Upper lobe of right lung (tissue), 1 donor: ENCODE measurements at places on chromosomes 7 and 10.

DNA sequence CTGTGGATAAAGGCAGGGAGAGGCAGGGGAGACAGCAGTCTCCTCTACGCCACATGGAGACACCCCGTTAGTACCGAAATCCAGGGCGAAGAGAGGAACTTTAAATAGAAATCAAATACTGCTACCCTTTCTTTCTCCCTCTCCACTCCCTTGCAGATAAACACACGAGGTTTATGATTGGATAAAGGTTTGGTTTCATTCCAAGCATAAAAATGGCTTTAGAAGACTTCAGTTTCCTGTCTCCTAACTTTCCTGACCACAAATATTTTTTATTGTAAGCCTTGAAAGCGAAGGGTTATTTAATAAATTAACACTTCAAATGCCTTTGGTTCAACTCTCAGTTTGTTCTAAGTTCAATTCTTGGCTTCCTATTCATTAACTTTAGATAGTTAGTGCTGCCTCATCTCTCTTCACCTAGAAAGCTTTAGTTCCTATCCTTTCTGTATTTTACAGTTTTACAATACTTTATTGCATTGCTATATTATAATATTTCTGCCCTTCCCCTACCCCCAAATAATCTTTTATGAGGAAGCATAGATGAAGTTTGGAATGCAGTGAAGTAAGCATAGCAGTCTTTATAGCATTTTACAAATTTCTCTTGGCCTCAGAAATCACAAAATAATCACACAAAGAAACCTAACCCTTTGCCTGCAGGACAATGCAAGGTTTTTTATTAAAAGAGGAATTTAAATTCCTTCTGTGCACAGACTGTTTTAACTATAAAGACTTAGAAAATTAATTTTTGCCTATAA is 31.5 kb upstream of the ARID5B start:
- DNase-seq: no peak

GRCh38 chr10:64275774-64276173 is 754.6 kb downstream of the REEP3 start:
- DNase-seq: no peak

GRCh38 chr7:122137251-122138077 is 6.6 kb downstream of the AASS start:
- no peak for DNase-seq

- DNase-seq: no peak
Observed at GRCh38 chr10:3857318-3857717, 72.3 kb upstream of the KLF6 start.

GRCh38 chr7:158403013-158403821 is 184.4 kb downstream of the PTPRN2 start:
- DNase-seq: no peak

DNA sequence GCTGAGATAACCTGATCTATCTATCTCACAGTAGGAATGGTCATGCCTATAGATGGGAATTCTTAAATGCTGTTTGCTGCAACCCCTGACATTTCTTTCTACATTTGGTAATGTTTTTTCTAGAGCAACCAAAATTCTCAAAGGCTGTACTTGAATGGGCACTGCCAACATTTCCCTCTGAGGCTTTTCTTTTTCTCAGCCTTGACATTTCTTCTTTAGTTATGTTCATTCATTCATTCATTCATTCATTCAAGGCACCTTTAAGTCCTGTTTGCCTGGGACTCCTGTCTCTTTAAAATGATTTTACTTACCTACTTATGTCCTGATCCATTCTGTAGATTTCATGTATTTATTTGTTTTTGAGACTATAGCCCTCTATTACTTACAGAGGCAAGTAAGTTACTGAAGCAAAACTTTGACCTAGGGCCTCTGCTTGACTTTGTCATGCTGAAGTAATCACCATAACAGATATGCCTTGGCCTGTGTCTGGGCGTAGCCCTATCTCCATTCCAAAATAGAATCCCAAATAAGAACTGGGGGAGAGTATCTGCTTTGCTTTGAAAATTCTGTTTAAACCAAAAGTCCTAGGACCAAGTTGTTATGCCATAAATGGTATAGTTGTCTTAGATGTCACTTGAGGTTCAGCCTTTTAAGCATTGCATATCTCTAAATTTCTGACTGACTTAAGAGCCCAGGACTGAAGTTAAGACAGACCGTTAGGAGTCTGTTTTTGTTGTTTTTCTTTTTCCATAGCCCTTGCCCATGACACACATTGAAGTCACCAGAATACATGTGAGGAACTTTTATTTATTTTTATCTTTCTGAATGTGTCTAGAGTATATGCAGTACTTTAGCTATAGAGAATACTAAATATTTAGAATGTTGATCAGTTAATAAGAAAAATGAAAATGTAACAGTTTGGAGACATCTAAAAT is 59.2 kb downstream of the AKAP9 start:
- no peak for DNase-seq

- DNase-seq: no peak
Observed at GRCh38 chr10:86075512-86075911, 291.1 kb downstream of the GRID1 start.

- DNase-seq: no peak
Observed at GRCh38 chr10:126583552-126584200, 86.8 kb downstream of the C10orf90 start.

DNA sequence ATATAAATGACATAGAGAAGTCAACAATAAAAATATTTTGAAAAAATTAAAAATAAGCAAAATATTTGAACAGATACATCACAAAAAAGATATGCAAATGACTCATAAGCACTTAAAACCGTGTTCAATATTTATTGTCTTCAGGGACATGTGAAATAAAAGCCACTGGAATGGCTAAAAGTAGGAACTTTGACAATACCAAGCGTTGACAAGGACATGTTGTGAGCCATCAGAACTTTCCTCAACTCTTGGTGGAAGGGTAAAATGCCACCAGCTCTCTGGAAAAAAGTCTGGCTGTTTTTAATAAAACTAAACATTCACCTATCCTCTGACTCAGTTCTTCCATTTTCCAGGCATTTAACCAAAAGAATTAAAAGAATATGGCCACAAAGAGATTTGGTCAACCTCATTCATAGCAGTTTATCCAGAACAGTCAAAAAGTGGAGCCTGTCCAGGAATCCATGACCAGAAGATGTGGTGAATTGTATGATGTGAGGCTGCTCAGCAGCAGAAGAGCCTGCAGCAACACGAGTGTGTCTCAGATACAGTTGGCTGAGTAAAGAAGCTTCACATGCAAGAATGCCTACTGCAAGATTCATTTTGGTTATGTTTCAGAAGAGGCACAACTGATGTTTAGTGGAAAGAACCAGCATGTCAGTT is 7.1 kb upstream of the KLF6 start:
- DNase-seq: no peak

GRCh38 chr7:157964521-157964920 is 623.1 kb downstream of the PTPRN2 start:
- DNase-seq: no peak

DNA sequence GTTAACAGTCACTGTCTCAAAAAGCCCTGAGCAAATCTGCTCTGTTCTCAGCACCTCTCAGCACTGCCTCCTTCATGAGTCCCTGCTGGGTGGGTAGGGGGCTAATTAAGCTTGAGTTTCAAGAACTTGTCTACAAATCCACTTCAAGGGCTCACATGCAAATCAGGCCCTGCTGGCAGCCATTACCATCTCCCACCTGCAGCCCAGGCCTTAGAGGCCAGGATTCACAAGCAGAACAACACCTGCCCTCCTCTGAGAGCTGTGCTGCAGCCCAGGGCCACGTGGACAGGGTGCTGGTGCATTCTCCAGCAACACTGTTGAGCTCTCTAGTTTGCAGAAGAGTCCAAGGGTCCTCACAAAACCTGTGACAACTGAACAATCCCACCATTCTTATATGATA is 119.2 kb downstream of the DPP6 start:
- DNase-seq: no peak

DNA sequence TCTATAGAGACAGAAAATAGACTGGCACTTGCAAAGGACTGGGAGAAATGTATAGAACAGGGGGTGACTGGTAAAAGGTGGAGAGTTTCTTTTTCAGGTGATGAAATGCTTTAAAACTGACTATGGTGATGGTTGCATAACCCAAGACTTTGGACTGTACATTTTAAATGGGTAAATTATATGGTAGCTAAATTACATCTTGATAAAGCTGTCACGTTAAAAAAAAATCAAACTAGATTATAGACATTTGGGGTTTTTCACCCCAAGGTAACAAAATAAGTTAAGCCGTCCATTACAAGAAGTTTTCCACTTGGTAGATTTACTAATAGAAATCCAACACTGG is 24.0 kb downstream of the TMEM209 start:
- DNase-seq: no peak

GRCh38 chr10:28928484-28928883 is 251.2 kb downstream of the BAMBI start:
- no peak for DNase-seq

- DNase-seq: no peak
Observed at GRCh38 chr7:103772171-103772773, 217.2 kb downstream of the RELN start.

DNA sequence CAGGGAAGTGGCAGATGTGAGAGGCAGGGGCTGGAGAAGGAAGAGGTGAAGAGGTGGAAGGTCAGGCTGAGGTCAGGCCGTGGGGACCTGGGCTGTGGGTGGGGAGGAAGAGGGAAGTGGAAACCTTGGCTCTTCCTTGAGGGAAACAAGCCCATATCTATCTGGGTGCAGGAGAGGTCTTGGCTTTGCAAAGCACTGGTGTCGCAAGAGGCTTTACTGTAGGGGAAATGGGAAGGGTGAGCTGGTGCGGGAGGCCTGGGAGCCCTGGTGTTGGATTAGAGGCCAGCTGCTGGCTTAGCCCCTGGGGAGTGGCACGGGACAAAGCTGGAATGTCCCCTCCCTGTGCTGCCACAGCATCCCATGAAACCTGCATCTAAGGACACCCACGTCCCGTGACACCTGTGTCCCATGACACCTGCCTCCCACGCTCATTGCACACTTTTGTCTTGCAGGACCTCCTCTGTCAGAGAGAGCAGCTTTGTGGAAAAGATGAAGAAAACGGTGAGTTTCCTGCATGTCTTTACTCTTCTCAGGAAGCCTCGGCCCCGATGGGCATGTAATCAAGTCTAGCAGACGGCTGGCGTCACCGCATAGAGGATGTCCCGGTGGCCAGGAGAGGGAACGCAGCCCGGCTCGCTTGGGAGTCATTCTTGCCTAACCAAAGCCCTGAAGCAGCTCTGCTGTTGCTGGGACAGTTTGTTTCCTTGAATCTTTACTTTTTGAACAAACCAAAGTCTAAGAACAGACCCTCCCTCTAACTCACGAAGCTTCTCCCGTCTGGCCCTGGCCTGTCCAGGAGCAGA is 22.2 kb downstream of the TMEM120A start:
- DNase-seq: peak; percentile 78

DNA sequence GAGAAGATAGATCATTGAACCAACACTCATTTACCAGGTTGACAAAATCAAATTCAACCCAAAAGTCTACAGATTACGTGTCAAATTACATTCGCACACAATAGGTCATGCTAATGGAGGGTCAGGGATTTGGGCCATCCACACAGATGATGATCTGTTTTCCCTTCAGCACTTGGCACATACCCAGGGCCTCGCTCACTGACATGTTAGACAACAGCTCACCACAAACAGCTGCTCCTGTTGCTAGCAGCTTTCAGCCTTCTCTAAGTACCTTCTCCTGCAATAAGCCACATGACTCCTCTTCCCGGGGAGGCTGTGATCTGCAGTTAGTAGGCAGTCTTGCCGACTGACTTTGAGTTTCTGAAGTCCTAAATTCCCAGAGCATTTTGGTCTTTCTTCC is 18.4 kb downstream of the NKX2-3 start:
- DNase-seq: no peak

GRCh38 chr10:80945264-80945880 is 407.7 kb downstream of the SH2D4B start:
- DNase-seq: no peak

GRCh38 chr10:121608469-121609190 is 10.4 kb upstream of the FGFR2 start:
- peak; percentile 85 for DNase-seq

DNA sequence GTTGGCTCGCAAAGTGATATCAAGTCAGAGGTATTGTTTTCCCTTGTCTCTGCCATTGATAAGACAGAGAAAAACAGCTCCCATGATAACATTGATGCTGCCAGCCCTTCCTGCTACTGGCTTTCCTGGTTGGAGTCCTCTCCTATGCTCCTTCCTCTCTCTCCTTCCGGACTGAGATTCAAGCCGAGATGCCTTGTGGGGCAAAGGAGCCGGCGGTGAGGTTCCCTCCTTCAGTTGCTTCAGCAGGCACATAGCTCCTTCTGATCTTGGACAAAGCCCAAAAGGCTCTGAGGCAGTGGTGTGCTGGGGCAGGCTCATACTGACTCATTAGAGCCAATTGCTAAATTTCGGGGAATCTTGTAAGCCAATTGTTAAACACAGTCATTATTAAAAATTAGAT is 8.8 kb upstream of the ZCCHC24 start:
- DNase-seq: no peak

DNA sequence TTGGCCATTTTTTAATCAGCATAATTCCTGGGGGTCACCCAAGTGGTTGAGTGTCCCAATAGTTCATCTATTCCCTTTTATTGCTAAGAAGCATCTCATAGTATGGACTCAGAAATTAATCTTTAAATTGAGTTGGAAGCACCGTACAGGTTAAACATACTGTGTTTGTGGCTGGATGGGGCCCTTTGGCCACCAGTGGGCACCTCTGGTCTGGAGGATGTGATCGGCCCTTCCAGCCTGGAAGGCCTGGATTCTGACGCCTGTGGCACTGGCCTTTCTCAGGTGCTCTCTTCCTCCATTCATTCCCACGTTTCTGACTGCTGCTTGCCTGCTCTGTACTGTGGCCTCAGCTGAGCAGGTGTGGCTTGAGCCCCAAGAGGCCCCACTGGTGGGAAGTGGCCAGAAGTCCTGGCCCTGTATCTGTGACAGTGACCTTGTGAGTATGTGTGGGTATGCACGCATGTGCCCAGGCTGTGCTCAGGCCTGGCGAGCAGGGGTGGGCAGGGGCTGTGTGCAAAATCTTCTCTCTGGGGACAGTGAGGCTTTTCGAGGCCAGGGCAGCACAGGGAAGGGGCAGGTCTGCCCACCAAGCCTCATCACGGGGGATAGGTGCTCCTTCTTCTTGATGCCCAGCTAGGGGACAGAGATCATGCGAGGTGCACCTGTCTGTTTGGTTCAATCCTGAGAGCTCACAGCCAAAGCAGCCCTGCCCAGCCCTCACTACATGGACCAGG is 30.1 kb downstream of the LDB3 start:
- no peak for DNase-seq

DNA sequence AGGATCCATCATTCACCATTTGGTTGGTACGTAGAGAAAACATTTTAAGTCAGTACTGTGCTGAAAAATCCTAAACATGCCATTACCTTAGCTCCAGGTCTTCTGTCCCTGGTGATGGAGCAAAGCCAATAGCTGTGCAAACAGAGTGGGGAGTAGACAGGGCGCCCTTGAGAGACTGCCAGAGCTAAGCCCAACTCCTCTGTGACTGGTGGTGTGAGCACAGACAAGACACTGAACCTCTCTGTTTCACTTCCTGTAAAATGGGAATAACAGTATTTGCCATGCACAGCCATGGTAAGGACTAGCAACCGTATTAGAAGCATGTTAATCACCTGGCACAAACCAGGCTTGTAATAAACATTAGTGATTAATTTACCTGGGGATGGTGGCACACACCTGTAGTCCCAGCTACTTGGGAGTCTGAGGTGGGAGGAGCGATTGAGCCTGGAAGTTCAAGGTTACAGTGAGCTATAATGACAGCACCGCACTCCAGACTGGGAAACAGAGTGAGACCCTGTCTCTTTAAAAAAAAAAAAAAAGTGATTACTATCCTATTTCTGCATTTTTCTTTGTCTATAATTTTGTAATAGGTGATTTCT is 28.7 kb downstream of the LYZL1 start:
- DNase-seq: no peak

- peak; percentile 33 for DNase-seq
Observed at GRCh38 chr10:86256690-86257315, 109.8 kb downstream of the GRID1 start.

GRCh38 chr7:17677408-17677807 is 262.9 kb downstream of the SNX13 start:
- no peak for DNase-seq
